ENCODE measurements at places on chromosomes 12 and 14. TPM values are rescaled to one million over a fixed set of nuclear protein-coding genes. Genes with fewer than 3 reads are reported as not detected.
A peak's percentile ranks its signal among the peaks of the same experiment; 100 is the strongest.

GRCh38 chr12:20264608-20265114 lies 103.7 kb upstream of the PDE3A start:
- DNase-seq: peak; percentile 62

DNA sequence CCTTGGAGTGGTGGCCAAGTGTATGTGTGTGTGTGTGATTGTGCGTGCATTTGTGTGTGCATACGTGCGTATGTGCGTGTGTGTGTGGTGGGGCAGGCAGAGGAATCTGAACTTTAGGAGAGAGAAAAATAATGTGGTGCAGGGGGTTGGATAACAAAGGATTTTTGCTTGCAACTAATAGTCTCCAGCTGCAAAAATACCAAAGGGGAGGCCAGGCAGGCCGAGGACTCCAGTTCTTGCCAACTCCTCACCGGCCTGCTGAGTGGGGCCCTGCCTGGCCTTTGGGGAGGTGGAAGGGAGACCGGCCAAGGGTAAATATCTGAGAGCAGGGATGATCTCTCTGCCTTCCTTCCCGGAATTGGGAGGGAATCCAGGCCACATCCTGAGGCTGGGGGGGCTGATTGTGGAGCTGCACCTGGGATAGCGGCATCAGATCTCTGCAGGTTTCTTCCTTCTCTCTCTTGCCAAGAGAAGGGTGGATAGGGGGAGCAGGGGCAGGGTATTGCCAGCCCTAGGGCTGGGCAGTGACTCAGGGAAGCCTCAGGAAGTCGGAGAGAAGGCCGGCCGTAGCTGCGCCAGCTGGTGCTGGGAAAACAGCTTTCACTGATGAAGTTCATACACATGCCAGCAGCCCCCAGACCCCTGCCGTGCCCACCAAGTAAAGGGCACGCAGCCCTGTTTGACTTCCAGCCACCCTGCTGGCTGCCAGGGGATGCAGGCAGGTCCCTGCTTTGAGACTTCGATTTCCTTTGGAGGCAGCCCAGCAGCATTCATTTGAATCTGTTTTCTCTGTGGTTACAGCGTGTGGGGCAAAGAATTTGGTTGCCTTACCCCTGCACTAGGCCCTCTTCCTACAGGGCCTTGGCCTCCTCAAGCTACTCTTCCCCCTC lies 4.6 kb upstream of the LRP1-AS start:
- DNase-seq: no peak

GRCh38 chr12:86148612-86149011 lies 107.6 kb downstream of the MGAT4C start:
- DNase-seq: no peak

- peak; percentile 91 for DNase-seq
Observed at GRCh38 chr14:73764406-73765280, 50.5 kb upstream of the PNMA1 start.

GRCh38 chr14:32513571-32514009 lies 184.5 kb downstream of the AKAP6 start:
- DNase-seq: no peak

DNA sequence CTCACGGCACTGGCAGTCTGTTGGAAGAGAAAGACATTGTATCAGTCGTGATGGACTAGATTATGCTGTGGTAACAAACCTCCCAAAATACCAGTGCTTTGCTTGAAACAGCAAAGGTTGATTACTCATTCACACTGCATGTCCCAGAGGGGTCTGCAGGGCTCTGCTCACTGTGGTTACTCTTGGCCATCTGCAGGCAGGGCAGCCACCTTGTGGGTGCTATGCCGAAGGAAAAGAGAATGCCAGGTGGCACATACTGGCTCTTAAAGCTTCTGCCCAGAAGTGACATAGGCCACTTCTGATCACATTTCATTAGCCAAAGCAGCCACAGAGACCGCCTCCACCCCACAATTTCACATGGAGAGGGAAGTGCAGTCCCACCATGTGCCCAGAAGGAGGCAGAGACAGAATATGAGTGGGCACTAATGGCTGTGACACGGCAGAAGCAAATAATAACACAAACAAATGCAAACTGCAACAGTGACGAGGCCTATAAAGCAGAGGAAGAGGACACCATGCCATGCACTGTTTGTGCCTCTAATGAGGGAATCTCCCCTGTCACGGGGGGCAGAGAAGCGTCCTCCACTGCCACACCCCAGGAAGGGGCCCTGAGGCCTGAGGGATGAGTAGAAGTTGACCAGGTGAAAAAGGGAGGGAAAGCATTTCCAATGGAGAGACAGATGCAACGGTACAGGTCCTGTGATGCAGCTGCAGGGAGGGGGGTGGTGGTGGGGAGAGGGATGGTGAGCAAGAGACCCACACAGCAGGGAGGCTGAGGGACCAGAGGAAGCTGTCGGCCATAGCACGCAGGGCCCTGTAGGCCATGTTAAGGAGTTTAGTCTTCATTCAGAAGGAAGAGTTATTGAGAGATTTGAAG lies 51.7 kb upstream of the KICS2 start:
- no peak for DNase-seq

- DNase-seq: no peak
Observed at GRCh38 chr14:99263564-99264330, 8.2 kb downstream of the BCL11B start.

- no peak for DNase-seq
Observed at GRCh38 chr14:60485598-60486251, at the start of gene C14orf39. Gene C14orf39 (minus strand): TSS chr14:60486063. CDS start chr14:60485078, 985 bp downstream.

DNA sequence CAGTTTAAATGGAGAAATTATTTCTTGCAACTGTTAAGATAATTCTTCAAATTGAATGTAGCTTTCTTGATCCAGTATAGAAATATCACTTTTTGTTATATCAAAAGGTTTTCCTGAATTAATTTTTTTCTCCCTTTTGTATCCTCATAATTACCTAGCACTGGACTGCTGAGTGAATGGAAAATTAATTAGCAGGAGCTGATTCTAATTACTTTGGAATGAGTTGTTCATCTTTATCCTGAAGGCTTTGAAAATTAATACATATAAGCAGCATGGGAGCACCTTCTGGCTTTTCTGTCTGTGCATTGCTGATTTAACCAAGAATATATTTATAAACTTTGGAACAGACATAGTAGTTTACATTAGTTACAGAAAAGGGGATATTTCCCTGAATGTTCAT lies 307.6 kb upstream of the GARIN2 start:
- no peak for DNase-seq

DNA sequence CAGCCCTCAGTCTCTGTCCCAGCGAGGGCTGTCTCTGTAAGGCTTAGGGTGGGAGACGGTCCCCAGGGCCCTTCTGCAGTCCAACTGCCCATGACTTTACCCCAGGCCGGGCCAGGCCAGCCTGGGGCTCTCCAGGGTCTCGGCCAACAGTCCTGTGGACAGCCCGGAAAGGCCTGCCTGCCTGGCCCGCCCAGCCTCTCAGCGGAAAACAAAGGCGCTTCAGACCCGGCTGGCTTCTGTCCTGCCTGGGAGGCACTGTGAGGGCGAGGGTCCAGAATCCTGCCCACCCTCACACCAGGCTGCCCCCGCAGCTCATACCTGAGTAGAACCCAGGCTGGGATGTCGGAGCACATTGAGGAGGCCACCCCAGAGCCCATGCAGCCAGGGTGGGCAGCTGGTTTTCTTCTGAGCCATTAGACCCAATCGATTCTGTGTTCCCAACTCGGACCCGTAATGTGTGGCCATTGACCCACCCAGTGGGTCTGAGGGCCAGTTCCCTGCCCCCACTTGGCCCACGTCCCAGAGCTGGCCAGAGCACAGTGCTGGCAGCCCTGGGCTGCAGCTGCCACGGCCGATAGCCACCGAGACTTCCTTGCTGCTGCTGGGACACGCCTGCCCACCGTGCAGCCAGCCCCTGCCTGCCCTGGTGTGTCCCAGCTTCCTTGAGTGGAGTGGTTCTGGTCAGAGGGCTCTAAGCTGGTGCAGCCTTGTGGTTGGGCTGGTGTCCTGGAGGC lies 1.6 kb downstream of the CRIP2 start:
- no peak for DNase-seq

GRCh38 chr14:42535397-42535796 lies 928.7 kb downstream of the LRFN5 start:
- DNase-seq: no peak

Gene OAS1
- 4.0 TPM for total RNA-seq

Gene DIO3
- not detected for total RNA-seq
